SJCRH30 (cell line): ENCODE measurements at places on chromosomes 6 and 20. TPM values are rescaled to one million over a fixed set of nuclear protein-coding genes. Genes with fewer than 3 reads are reported as not detected.
A peak's percentile ranks its signal among the peaks of the same experiment; 100 is the strongest.

CLIC5 gene
- total RNA-seq = 0.05 and 0.06 TPM in 2 replicates

RHAG gene
- not detected in 2 replicates for total RNA-seq

DNA sequence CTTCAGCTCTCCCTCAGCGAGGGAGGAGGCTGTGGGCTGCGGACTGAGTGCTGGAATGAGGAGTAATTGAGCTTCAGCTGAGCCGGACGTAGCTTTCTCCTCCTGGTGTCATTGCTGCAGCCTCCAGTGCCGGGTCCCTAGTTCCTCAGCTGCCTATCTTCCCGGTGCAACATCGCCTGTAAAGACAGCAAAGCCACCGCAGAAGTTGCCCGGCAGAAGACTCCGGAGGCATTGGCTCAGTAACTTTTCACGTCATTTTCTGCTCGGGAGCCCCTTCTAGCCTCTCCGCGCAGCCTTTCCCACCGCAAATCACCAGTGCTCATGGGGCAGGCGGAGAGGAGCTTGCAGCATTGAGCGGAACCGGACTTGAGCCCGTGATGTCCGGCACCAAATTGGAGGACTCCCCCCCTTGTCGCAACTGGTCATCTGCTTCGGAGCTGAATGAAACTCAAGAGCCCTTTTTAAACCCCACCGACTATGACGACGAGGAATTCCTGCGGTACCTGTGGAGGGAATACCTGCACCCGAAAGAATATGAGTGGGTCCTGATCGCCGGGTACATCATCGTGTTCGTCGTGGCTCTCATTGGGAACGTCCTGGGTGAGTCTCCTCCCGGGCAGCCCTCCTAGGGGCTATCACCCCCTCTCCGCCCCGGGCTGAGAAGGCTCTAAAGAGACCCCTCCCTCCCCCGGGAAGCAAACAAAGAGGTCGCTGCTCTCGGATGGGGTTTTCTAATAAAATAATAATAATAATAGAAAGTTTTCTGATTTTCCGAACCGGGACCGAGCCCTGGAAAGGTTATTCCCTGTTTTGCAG is at the start of gene HCRTR2:
Gene HCRTR2, plus strand, starts transcription at position 305 of the 816 bp plus-strand sequence. Its CDS starts 73 bp downstream, at position 378.
- DNase-seq = no peak

MTFR2 gene
- total RNA-seq = 9.4 and 11.8 TPM in 2 replicates

GRCh38 chr20:59737073-59737666 is 132.8 kb downstream of the PHACTR3 start:
- DNase-seq = no peak

DNA sequence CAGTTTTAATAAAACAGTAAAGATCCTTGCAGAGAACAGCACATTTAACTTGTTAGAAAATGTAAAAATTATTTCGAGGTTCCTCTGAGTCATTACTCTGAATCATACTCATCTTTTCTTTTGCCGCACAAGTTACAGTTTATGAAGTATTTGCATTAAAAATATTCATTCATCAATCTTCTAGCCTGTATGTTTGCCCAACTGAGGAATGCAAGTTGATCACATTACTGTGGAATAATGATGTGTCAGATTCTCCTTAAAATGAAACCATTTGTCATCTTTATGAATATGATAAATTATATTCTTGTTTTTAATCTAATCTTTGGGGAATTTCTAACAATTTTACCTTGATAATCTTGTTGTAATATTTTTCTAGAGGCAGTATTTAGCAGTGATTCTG is 340.4 kb upstream of the OPRM1 start:
- no peak for DNase-seq

SPATA25 gene
- 2.1 and 2.8 TPM in 2 replicates for total RNA-seq

GRCh38 chr6:125212377-125212776 is 58.8 kb downstream of the TPD52L1 start:
- no peak for DNase-seq

- peak; percentile 78 for DNase-seq
These were observed 51.9 kb downstream of the TRAM2 start for GRCh38 chr6:52524918-52525317.

- peak; percentile 91 for DNase-seq
These were observed 41.6 kb downstream of the CCN2 start for GRCh38 chr6:131909408-131910218.

WFDC12 gene
- not detected in 2 replicates for total RNA-seq

GRCh38 chr6:136980070-136980469 is 58.0 kb downstream of the SLC35D3 start:
- no peak for DNase-seq
